Hepatocyte (in vitro differentiated cells): ENCODE measurements at places on chromosomes 6 and 20.

DNA sequence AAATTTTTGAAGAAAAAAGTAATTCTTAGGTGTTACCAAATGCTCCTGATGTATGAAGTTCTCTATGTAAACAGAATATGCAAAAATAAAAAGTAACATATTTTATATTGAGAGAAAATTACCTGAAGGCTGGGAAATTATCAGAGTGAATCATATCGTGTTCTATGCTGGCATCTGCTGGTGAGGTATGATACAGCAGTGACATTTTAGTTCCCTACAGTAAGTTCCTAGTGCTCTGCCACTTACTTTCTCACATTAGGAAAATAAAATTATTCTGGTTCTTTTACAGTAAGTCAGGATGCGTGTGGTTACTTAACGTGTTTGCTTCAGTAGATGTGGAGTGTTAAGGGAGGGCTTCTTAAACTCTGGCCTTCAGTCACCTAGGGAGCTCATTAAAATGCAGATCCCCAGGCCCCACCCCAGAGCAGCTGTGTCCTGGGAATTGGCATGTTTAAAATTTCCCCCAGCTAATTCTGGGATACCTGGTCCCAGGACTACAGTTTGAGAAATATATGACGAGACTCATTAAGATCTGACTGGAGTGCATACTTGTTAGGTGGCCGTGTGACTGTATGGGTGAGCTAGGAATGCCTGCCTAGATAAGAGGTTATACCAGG is 3.2 kb downstream of the ACTR5 start:
- H3K4me3 ChIP-seq: no peak overlapping the region
- no peaks in the 10 kb centered on the region for H3K27me3 ChIP-seq
- no peak overlapping the region for H3K27ac ChIP-seq

- H3K4me1 ChIP-seq: peaks cover 7% of the 10 kb centered on the region
- no peaks in the 10 kb centered on the region for H3K36me3 ChIP-seq
- DNase-seq: no peak
- no peak overlapping the region for H3K4me3 ChIP-seq
Observed at GRCh38 chr6:148814082-148814790, 67.4 kb downstream of the UST start.

DNA sequence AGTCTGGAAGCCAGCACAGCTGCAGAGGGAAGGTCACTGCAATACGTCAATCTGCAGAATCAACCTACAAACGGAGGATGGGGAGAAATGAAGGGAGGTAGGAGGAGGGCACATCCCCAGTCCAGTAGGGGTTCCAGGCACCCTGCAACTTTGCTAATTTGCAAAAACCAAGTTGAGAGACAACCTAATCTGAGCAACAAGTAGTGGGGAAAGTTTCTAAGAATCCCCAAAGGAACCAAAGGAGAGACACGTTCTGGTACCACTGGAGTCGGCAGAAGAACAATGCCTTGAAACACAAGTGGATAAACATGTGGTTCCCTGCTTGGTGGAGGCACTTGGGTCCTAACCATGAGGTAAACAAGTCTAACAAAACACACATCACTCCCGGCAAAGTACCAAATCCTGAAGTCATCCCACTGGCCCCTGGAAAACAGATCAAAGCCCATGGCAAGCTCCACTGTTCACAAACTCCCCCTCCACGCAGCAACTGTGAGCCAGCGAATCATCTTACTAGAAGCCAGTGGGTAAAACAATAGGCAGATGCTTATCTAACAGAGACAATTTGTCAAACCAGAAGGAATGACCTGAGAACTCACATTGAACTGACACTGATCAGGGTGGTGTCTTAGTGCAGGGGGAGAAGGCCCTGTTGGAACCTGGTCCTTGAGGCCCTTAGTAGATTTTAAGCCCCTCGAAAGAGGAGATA is 4.7 kb downstream of the MRPS18A start:
- H3K4me3 ChIP-seq: no peak overlapping the region
- H3K36me3 ChIP-seq: no peaks in the 10 kb centered on the region
- no peaks in the 10 kb centered on the region for H3K27me3 ChIP-seq
- peak overlapping the region; percentile 59 for H3K27ac ChIP-seq
- peaks cover 34% of the 10 kb centered on the region for H3K4me1 ChIP-seq
- DNase-seq: no peak

- H3K27ac ChIP-seq: no peak overlapping the region
- H3K4me1 ChIP-seq: no peaks in the 10 kb centered on the region
- no peak for DNase-seq
- H3K4me3 ChIP-seq: no peak overlapping the region
- H3K27me3 ChIP-seq: no peaks in the 10 kb centered on the region
Observed at GRCh38 chr6:149273318-149273717, 44.2 kb upstream of the TAB2 start.

DNA sequence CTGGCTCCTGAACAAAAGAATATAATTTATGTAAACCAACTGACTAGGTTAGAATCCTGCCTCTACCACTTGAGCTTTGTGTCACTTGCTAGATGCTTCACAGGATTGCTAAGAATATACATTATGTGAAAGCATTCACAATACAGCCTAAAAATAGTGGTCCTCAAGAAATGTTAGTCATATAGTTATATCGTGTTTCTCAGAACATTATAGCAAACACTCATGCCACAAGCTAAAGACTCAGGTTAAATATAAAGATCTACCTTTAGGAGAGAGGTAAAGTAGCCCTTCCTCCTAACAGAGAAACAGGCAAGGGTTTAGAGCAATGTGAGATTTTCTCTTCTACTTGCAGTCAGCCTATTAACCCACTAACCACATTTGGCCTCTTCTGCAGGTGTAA is 17.8 kb upstream of the ALDH8A1 start:
- H3K4me1 ChIP-seq: no peaks in the 10 kb centered on the region
- no peaks in the 10 kb centered on the region for H3K36me3 ChIP-seq
- no peak for DNase-seq
- no peak overlapping the region for H3K27ac ChIP-seq
- H3K4me3 ChIP-seq: no peak overlapping the region
- H3K27me3 ChIP-seq: no peaks in the 10 kb centered on the region

- H3K36me3 ChIP-seq: no peaks in the 10 kb centered on the region
- H3K4me1 ChIP-seq: peaks cover 11% of the 10 kb centered on the region
- no peaks in the 10 kb centered on the region for H3K27me3 ChIP-seq
- no peak overlapping the region for H3K27ac ChIP-seq
Observed at GRCh38 chr20:62179162-62179504, 3.7 kb upstream of the MTG2 start.

DNA sequence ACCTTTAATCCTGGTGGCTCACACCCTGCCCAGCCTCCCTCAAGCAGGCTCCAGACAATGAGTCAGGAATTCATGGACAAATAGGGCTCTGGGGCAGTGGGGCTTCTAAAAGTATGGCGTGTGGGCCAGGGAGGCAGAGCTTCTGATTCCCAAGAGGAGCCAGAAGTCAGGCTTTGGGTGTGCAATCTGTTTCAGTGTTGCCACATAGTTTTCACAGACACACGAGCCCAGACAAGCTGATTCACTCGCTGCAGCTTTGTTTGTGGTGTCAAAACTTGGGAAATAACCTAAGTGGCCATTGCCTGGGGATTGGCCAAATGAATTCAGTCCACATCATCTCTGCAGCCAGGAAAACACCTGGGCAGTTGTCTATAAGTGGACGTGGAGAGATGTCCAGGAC is 9.2 kb downstream of the PEDS1 start:
- H3K36me3 ChIP-seq: no peaks in the 10 kb centered on the region
- no peak overlapping the region for H3K4me3 ChIP-seq
- peak; percentile 71 for DNase-seq
- no peaks in the 10 kb centered on the region for H3K27me3 ChIP-seq

- H3K36me3 ChIP-seq: no peaks in the 10 kb centered on the region
- peaks cover 5% of the 10 kb centered on the region for H3K4me1 ChIP-seq
- no peak overlapping the region for H3K27ac ChIP-seq
- no peaks in the 10 kb centered on the region for H3K27me3 ChIP-seq
Observed at GRCh38 chr6:123589317-123589716, 47.4 kb downstream of the TRDN start.

- H3K4me1 ChIP-seq: no peaks in the 10 kb centered on the region
- H3K36me3 ChIP-seq: no peaks in the 10 kb centered on the region
- H3K27me3 ChIP-seq: no peaks in the 10 kb centered on the region
- H3K4me3 ChIP-seq: no peak overlapping the region
- DNase-seq: no peak
- H3K27ac ChIP-seq: no peak overlapping the region
Observed at GRCh38 chr6:159066483-159066882, 21.7 kb upstream of the TAGAP start.

DNA sequence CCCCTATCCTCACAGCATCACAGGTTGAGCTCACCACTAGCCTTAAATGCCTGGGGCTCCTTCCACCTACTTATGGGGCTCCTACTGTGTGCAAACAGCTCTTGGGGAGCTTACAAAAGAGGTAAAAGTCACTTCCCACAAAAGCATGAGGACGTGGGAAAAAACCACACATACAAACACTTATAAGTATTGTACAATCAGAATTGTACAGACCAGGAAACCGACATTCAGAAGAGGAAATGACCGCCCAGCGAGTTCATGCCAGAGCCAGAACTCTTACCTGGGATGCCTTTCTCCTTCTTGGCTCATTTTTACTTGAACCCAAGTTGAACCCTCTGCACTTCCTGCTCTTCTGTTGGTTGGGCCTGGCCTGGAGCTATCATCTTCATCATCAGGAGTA is 6.3 kb upstream of the PPP1R16B start:
- H3K4me1 ChIP-seq: no peaks in the 10 kb centered on the region
- no peak for DNase-seq
- H3K36me3 ChIP-seq: no peaks in the 10 kb centered on the region
- H3K27me3 ChIP-seq: no peaks in the 10 kb centered on the region
- H3K27ac ChIP-seq: no peak overlapping the region

- H3K4me3 ChIP-seq: no peak within 1 kb of the TSS
- H3K4me1 ChIP-seq: peaks cover 16% of the 10 kb centered on the region
- no peak within 1 kb of the TSS for H3K27ac ChIP-seq
- no peaks in the 10 kb centered on the region for H3K27me3 ChIP-seq
- H3K36me3 ChIP-seq: no peaks in the 10 kb centered on the region
- no peak for DNase-seq
Observed at GRCh38 chr6:35141007-35141655, at the start of gene TCP11. Gene TCP11 (minus strand): TSS chr6:35141339. CDS start chr6:35140870, 469 bp downstream.

- no peak overlapping the region for H3K4me3 ChIP-seq
- H3K27ac ChIP-seq: no peak overlapping the region
- no peaks in the 10 kb centered on the region for H3K27me3 ChIP-seq
Observed at GRCh38 chr6:57147955-57148858, 23.9 kb upstream of the BAG2 start.

DNA sequence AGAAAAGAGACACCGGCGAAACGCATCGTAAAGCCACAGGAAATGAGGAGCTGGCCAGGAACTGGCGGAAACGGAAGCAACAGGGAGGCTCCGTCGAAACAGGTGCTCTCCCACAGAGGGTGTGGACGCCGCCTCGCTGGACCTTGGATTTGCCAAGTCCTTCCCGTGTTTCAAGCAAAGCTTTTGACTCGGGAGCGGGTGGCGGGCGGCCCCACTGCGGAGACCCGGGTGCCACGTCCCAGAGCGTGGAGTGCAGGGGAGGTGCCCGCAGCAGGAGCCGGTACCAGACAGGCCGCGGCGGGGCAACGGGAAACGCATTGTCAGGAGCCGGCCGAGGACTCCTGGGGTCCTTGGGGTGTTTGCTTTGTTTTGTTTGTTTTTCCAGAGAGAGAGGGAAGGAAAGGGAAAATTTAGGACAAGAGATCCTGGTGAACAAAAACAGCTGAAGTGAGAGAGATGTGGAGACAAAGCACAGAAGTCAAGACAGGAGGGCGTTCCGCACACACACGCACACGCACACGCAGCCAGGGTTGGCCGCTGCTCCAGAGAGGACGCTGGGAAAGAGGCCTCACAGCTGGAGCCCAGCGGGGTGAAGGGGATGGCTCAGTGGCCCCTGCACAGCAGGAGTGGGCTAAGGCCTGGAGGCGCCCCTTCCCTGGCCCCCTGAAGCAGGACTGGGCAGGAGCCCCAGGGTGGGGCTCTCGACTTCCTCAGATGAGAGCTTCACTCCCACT is 50.9 kb upstream of the CHRNA4 start:
- H3K27ac ChIP-seq: no peak overlapping the region
- H3K27me3 ChIP-seq: no peaks in the 10 kb centered on the region
- H3K36me3 ChIP-seq: no peaks in the 10 kb centered on the region
- no peaks in the 10 kb centered on the region for H3K4me1 ChIP-seq
- DNase-seq: no peak

- DNase-seq: no peak
- H3K36me3 ChIP-seq: no peaks in the 10 kb centered on the region
- no peaks in the 10 kb centered on the region for H3K27me3 ChIP-seq
- H3K4me3 ChIP-seq: no peak overlapping the region
- H3K27ac ChIP-seq: peak overlapping the region; percentile 22
- peaks cover 20% of the 10 kb centered on the region for H3K4me1 ChIP-seq
Observed at GRCh38 chr20:1377984-1378734, 14.7 kb downstream of the FKBP1A start.

DNA sequence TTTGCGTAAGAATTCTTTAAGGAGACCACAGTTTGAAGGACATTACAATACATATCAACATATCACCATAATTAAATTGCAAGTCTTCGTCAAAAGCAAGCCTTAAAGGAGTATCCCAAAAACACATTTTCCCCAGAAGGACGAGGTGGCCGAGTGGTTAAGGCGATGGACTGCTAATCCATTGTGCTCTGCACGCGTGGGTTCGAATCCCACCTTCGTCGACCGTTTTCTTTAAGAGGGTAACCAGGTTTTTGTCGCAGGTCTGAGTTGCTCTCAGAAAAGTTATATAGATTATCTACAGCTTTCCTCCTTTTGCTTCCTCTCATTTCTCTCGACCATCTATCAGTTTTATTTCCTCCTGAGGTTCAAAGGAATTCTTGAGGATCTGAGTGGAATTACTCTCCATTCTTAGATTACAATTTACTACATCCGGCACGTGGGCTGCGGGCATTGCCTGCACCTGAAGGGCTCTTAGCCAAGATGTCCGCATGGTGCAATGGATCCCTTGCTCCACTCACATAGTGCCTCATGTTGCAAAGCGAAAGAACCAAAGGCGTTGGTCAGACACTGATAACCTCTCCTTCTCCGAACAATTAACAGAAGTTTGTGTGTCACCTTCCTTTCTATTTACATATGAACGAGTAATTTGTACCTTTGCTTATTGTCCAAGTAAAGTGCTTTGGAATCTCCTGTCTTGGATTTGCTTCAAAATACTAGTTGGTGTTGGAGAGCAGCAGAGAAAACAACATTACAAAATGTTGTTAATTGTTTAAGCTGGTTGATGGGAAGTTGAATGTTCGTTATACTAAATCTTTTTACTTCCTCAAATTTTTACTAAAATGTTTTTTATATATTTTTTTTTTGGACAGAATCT is 14.0 kb downstream of the POM121L2 start:
- H3K4me3 ChIP-seq: no peak overlapping the region
- H3K36me3 ChIP-seq: no peaks in the 10 kb centered on the region
- peak; percentile 27 for DNase-seq
- H3K27me3 ChIP-seq: peaks cover 31% of the 10 kb centered on the region
- H3K27ac ChIP-seq: no peak overlapping the region

- no peaks in the 10 kb centered on the region for H3K36me3 ChIP-seq
- no peak overlapping the region for H3K4me3 ChIP-seq
- H3K4me1 ChIP-seq: no peaks in the 10 kb centered on the region
- no peak for DNase-seq
- no peaks in the 10 kb centered on the region for H3K27me3 ChIP-seq
- H3K27ac ChIP-seq: no peak overlapping the region
Observed at GRCh38 chr20:39745380-39745779, 783.2 kb downstream of the DHX35 start.

GRCh38 chr6:25743868-25744267 is 10.7 kb upstream of the SLC17A4 start:
- no peak overlapping the region for H3K4me3 ChIP-seq
- peak; percentile 59 for DNase-seq
- peak overlapping the region; percentile 83 for H3K27ac ChIP-seq
- no peaks in the 10 kb centered on the region for H3K27me3 ChIP-seq
